Fibroblast of lung (primary cell): ENCODE measurements at places on chromosomes 16 and 17. TPM values are rescaled to one million over a fixed set of nuclear protein-coding genes. Genes with fewer than 3 reads are reported as not detected.

PLXDC1 gene
- total RNA-seq, result 4.1 and 6.3 TPM in 2 replicates

C1QL1 gene
- 1.3 and 1.8 TPM in 2 replicates for total RNA-seq

RNF166 gene
- 9.7 and 13.6 TPM in 2 replicates for total RNA-seq

LLGL2 gene
- 0.26 and 0.33 TPM in 2 replicates for total RNA-seq

MYCBPAP gene
- 2.3 and 3.0 TPM in 2 replicates for total RNA-seq

KRTAP4-3 gene
- not detected in 2 replicates for total RNA-seq

MSRB1 gene
- total RNA-seq, result 5.6 and 7.1 TPM in 2 replicates

SLFN11 gene
- 74.1 and 102 TPM in 2 replicates for total RNA-seq

NOS2 gene
- under 0.01 TPM in 1 of 2 replicates, not detected in the other for total RNA-seq

P2RX1 gene
- total RNA-seq, result under 0.01 TPM in 2 replicates

CCL5 gene
- total RNA-seq, result not detected in 2 replicates

NPIPB13 gene
- 1.3 and 3.0 TPM in 2 replicates for total RNA-seq

RHBDL1 gene
- total RNA-seq, result 2.6 and 7.1 TPM in 2 replicates

PPM1E gene
- total RNA-seq, result 0.26 and 0.50 TPM in 2 replicates

CDK5R1 gene
- 0.33 and 0.51 TPM in 2 replicates for total RNA-seq

FOXC2 gene
- total RNA-seq, result 0.26 and 0.50 TPM in 2 replicates

KRTAP17-1 gene
- not detected in 2 replicates for total RNA-seq

KCNJ18 gene
- total RNA-seq, result not detected in 2 replicates

LGALS9 gene
- 0.51 and 1.7 TPM in 2 replicates for total RNA-seq

TBC1D28 gene
- not detected in 2 replicates for total RNA-seq

ACSM2A gene
- total RNA-seq, result not detected in 2 replicates

CORO6 gene
- 9.8 and 19.3 TPM in 2 replicates for total RNA-seq

SPATA22 gene
- 0.17 and 0.51 TPM in 2 replicates for total RNA-seq

KRTAP1-1 gene
- not detected in 2 replicates for total RNA-seq

CDC6 gene
- 1.3 and 4.5 TPM in 2 replicates for total RNA-seq

HS3ST3A1 gene
- 28.5 and 48.7 TPM in 2 replicates for total RNA-seq

INCA1 gene
- total RNA-seq, result 0.26 and 0.33 TPM in 2 replicates

BCL6B gene
- total RNA-seq, result under 0.01 and 0.50 TPM in 2 replicates

PIRT gene
- not detected in 2 replicates for total RNA-seq

JPH3 gene
- not detected in 2 replicates for total RNA-seq

CIBAR2 gene
- total RNA-seq, result not detected in 2 replicates

COPS3 gene
- 59.8 and 62.3 TPM in 2 replicates for total RNA-seq

TNP2 gene
- not detected in 2 replicates for total RNA-seq

EVPL gene
- total RNA-seq, result not detected in 2 replicates

OXLD1 gene
- total RNA-seq, result 34.2 and 45.6 TPM in 2 replicates

RASL10B gene
- 1.5 and 4.1 TPM in 2 replicates for total RNA-seq

OTOP3 gene
- total RNA-seq, result not detected in 2 replicates

OR4D2 gene
- not detected in 2 replicates for total RNA-seq

GPRC5C gene
- total RNA-seq, result 1.5 and 14.6 TPM in 2 replicates

KIF2B gene
- total RNA-seq, result not detected in 2 replicates

PRCD gene
- 4.1 and 4.3 TPM in 2 replicates for total RNA-seq

GFAP gene
- 0.26 and 1.3 TPM in 2 replicates for total RNA-seq

SLC38A8 gene
- total RNA-seq, result not detected in 2 replicates

RANBP10 gene
- 3.9 and 4.6 TPM in 2 replicates for total RNA-seq

CCL3 gene
- not detected in 2 replicates for total RNA-seq

HERPUD1 gene
- total RNA-seq, result 111 and 117 TPM in 2 replicates

STAC2 gene
- total RNA-seq, result under 0.01 TPM in 1 of 2 replicates, not detected in the other
